ENCODE measurements at places on chromosomes 12 and 14.

GRCh38 chr12:11660624-11661023 lies 11.2 kb downstream of the ETV6 start:
- no peak for DNase-seq

GRCh38 chr12:14874882-14875281 lies 10.8 kb downstream of the MGP start:
- no peak for DNase-seq

- no peak for DNase-seq
Observed at GRCh38 chr14:56002342-56002741, 115.9 kb upstream of the PELI2 start.

GRCh38 chr14:82725213-82725612 lies 1191.6 kb upstream of the SEL1L start:
- no peak for DNase-seq

DNA sequence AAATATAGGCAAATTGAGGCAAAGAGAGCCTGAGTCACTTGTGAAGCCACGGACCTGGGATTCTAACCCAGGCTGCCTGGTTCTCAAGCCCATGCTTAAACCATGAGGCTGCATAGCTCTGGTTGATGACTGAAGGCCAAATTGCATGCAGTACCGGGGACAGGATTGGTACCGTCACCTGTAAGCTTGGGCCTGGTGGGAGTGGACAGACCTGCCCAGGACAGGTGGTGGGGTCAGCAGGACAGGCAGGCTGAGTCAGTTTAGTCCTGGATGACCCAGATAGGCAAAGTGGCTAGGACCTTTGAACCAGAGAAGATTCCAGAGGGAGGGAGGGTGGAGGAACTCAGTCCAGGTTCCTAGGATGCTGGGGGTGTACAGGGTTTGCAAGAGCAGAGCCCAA lies 25.8 kb downstream of the RIN3 start:
- no peak for DNase-seq

GRCh38 chr14:59126714-59127436 lies 61.6 kb upstream of the DAAM1 start:
- no peak for DNase-seq

- no peak for DNase-seq
Observed at GRCh38 chr12:118582863-118583262, 206.5 kb downstream of the SUDS3 start.

- no peak for DNase-seq
Observed at GRCh38 chr12:98812225-98812624, 167.1 kb downstream of the APAF1 start.

- no peak for DNase-seq
Observed at GRCh38 chr12:4506870-4507269, 31.8 kb upstream of the RAD51AP1 start.

All from amygdala (tissue), 56 donors.